Midbrain (tissue), 1 donor: ENCODE measurements at places on chromosomes 13 and 19.

DNA sequence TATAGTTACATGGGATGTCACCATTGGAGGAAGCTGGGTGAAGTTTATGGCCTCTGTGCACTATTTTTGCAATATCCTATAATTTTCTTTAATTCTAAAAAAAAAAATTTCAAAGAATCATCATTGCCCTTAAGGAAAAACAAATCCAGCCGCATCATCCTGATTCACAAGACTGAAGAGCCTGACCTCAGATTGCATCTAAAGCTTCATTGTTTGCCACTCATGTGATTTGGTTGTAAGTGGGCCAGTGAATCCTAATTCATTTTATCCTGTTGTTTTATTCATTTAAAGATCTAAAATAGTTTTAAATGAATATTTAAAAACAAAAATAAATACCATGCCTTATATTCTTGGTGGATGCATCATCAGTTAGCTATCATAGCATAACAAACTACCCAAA is 504.5 kb downstream of the TBC1D4 start:
- peak; percentile 10 for DNase-seq

GRCh38 chr13:31136724-31137123 is 25.0 kb downstream of the HSPH1 start:
- no peak for DNase-seq

GRCh38 chr19:51490676-51491075 is 10.9 kb downstream of the SIGLEC12 start:
- DNase-seq, result no peak

- no peak for DNase-seq
These were observed at the start of gene ARHGAP45 for GRCh38 chr19:1066748-1067340. Gene ARHGAP45 (plus strand): TSS chr19:1067167. CDS start chr19:1067406, 239 bp downstream.

DNA sequence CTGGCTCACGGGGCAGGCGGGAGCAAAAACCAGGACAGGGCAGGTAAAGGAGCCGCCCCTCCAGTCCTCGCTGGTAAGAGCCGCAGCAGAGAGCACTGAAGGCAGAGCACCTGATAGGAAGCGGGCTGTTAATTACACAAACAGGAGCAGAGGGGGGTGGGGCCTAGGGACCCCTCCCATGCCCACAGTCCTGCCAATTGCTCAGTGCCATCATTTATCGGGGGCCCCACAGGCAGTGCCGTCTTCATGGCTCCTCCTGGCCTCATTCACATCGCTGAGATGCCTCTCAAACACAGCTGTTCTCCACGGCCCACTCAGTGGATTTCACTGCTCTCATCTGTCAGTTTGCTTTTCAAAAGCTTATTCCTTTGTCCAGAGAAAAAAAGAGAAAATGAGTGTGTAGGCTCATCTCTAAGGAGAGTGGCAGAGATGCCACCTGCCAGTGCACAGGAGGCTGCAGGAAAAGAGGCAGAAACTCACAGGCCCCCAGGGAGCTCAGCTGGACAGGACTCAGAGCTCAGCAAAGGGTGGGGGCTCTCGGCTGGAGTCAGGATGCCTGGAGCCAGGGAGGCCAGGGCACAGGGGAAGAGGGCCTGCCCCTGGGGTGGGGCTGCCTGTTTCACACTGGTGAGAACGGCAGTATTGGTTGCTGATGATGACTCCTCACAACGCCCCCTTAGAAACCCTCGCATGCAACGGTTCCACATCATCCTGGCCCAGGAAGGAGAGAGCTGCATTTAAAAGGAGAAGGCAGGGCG is 174.6 kb downstream of the COL4A1 start:
- no peak for DNase-seq

DNA sequence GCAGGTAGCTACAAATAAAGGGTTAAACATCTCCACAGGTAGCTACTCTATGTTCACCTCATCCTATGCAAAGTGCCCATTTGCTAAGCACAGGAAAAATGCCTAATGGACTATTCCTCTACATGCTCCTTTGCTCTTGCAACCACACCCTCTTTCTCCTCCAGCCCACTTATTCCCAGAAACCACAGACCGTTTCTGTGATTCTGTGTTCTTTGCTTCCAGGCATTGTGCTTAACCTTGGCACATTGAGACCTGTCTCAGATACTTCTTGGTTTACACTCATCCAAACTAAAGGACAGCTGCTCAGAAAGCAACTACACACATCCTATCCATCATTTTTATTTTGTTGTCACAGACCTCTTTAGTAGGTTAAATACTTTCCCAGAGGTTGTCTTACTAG is 785.0 kb upstream of the MIR17HG start:
- no peak for DNase-seq
